Breast epithelium (tissue), 4 donors: ENCODE measurements at places on chromosomes 11 and 22. TPM values are rescaled to one million over a fixed set of nuclear protein-coding genes. Genes with fewer than 3 reads are reported as not detected.

Gene MTA2
- 92.8 TPM for total RNA-seq

Gene TRIM49D1
- total RNA-seq: not detected

Gene OR51B4
- not detected for total RNA-seq

Gene TEX54
- total RNA-seq: 1.6 TPM

Gene P2RY6
- 1.9 TPM for total RNA-seq

Gene PTPRCAP
- total RNA-seq: 9.2 TPM

Gene SCGB1D2
- total RNA-seq: 485 TPM

Gene CYP2D6
- total RNA-seq: 0.16 TPM

Gene TNNI2
- not detected for total RNA-seq

Gene GPR83
- 3.3 TPM for total RNA-seq

Gene MYRF
- total RNA-seq: 0.66 TPM

Gene SHISAL1
- 0.33 TPM for total RNA-seq
